ENCODE measurements at places on chromosomes 6 and 20.

- DNase-seq: no peak
These were observed 14.3 kb upstream of the ID1 start for GRCh38 chr20:31590717-31591225.

GRCh38 chr6:33459226-33459625 is 4.8 kb downstream of the ZBTB9 start:
- DNase-seq: no peak

- peak; percentile 83 for DNase-seq
These were observed 7.8 kb upstream of the MDGA1 start for GRCh38 chr6:37705239-37706051.

DNA sequence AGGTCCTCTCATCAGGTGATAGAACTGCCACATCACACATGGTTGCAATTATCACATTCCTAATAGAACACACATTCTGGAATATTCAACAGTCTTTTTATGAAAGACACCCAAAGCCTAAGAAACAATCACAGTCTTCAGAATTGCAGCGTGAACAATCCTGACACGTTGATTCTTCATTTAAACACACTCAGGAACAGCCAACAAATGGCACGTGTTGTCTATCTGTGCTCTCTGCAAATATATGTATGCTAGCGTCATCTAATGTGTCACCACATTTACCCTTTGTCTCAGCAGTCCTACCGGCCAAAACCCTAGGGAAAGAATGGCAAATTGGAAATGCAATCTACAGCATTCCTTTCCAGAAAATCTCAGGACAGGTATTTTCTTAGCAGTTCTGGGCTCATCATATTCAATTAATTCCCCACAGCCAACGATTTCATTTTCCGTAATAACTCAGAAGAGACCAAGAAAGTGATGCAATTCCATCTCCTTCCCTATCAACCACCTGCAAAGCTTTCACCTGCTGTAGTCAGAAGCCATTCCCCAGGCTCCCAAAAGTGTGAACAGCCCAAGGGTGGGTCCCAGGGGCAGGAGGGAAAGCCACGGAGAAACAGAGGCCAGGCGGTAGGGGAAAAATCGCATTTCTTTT is 280.3 kb upstream of the JARID2 start:
- DNase-seq: no peak

- DNase-seq: peak; percentile 79
These were observed 27.2 kb downstream of the DSE start for GRCh38 chr6:116397914-116398313.
